ENCODE measurements at places on chromosomes 16 and 17. TPM values are rescaled to one million over a fixed set of nuclear protein-coding genes. Genes with fewer than 3 reads are reported as not detected.

- DNase-seq, result no peak
These were observed 41.1 kb downstream of the KLHDC4 start for GRCh38 chr16:87724490-87725291.

Gene TSPOAP1
- 22.7 TPM for total RNA-seq

Gene CDC42EP4
- total RNA-seq, result 186 TPM

Gene G6PC1
- not detected for total RNA-seq

Gene HSPB9
- total RNA-seq, result 1.2 TPM

- no peak for DNase-seq
These were observed 26.1 kb upstream of the AMZ2 start for GRCh38 chr17:68221786-68222185.

Gene NPLOC4
- 40.1 TPM for total RNA-seq

Gene GRAP
- 0.27 TPM for total RNA-seq

DNA sequence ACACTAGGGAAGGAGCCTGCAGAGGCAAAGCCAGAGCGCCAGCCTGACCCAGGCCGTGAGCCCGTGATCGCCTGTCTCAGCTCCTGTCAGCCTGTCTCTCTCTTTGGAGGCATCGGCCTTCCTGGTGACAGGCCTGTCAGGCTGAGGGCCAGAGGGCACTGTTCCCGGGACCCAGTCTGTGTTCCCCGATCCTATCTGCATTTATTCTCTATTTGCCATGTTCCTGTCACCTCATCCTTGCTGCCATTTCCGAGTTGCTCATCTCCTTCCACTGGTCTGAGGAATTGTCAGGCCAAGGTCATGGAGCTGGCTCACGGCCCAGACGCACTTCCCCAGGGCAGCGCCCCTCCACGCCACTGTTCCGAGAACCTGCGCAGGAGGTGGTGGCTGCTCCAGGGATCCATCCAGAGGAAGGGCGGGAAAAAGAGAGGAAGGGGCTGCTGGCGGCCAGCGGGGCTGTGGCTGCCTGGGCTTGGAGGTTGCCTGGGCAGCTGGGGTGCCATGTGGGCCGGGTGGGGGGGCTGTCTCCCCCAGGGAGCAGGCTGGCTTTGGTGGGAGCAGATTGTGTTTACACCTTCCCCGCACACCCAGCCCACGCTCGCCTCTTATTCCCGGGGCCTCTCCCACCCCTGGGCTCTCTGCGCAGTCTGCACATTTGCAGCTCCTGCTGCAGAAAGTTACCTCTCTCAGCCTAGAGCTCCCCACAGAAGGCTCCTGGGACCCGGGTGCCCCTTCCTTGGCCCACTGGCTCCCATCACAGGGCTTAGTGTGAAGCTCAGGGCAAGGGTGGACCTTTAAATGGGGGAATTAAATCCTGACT, 4.9 kb downstream of the PRCD start:
- no peak for DNase-seq

DNA sequence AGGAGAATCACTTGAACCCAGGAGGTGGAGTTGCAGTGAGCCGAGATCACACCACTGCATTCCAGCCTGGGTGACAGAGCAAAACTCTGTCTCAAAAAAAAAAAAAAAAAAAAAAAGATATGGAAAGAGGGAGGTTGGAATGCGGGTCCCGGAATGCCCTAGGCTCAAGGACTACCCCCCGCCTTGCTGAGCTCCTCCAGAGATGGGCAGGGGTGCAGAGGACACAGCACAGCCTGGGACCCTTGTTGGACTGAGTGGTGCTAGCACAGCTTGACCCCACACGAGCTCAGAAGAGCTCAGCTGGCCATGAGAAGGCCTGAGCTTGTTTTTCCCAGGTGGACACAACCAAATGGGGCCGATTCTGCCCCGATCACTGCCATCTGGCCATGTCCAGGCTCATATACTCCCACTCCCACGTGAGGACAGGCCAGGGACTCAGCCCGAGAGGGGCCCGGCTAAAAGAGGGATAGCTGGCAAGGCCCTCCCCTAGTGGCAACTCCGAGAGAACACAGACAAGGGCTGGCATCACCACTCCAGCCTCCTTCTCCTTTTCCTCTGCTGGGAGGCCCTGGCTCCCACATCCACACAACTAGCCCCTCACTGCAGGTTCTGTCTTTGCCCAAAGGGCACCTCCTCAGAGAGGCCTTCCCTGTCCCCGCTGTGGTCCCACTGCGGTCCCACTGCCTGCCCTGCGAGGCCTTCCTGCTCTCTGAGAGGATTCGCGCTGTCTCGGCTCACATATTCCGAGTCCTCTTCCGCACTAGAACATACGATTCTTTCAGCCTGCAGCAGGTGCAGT, 11.0 kb downstream of the SGCA start:
- DNase-seq, result no peak

Gene TPSG1
- total RNA-seq, result not detected

DNA sequence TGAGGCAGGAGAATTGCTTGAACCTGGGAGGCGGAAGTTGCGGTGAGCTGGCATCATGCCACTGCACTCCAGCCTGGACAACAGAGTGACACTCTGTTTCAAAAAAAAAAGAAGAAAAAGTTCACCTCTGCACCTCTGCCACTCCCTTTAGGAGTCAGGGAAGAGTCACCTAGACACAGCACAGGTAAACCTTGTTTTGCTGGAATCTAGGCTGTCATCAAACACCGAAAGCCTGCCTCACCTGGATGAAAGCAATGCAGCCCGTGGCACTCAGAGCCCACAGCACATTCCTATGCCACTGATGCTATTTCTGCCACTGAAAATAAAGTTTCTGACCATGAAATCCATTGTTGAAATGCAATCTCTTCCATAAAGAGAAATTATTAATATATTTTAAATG, 22.2 kb downstream of the CFAP52 start:
- no peak for DNase-seq

DNA sequence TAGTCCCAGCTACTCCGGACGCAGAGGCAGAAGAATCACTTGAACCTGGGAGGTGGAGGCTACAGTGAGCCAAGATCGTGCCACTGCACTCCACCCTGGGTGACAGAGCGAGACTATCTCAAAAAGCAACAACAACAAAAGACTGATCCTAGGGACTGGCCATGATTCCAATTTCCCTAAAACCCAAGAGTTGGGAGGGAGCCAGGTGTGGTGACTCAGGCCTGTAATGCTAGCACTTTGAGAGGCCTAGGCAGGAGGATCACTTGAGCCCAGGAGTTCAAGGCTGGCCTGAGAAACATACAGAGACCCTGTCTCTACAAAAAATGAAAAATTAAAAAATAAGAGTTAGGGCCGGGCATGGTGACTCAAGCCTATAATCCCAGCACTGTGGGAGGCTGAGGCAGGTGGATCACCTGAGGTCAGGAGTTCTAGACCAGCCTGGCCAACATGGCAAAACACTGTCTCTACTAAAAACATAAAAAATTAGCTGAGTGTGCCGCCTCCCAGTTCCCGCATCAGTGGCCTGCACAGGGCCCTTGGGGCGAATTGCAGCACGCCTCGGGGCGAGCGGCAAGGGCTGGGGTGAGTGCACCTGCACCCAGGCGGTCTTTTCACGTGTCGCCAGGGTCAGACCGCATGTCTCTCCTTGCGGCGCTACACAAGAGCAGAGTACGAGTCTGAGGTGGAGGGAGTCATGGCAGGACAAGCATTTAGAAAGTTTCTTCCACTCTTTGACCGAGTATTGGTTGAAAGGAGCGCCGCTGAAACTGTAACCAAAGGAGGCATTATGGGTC, 40.8 kb downstream of the CDH3 start:
- DNase-seq, result no peak

Gene ABCA9
- total RNA-seq, result 0.41 TPM

DNA sequence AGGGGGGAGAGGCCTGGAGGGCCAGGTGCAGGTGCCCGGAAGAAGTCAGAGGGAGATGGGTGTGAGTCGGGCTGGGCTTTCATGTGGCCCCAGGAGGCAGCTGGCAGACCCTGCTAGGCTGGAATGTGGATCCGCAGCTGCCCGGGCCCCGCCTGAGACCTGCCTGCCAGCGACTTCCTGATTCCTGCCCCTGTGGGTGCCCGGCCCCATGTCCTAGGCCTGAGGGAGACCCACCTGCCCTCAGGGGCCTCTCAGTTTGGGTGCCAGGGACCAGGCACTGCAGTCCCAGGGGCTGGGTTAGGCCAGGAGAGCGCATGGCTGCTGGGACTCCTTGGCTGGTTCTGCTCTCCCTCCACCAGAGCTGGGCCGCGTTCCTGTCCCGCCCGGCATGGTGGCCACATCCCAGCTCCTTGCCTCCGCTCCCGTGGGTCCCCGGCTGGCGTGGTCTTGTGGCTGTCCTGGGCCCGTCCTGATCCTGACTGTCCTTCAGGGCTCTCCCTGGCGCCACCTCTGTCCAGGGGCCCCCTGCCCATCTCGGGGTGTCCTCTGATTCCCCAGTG, 22.1 kb upstream of the SPNS2 start:
- DNase-seq, result peak; percentile 31

DNA sequence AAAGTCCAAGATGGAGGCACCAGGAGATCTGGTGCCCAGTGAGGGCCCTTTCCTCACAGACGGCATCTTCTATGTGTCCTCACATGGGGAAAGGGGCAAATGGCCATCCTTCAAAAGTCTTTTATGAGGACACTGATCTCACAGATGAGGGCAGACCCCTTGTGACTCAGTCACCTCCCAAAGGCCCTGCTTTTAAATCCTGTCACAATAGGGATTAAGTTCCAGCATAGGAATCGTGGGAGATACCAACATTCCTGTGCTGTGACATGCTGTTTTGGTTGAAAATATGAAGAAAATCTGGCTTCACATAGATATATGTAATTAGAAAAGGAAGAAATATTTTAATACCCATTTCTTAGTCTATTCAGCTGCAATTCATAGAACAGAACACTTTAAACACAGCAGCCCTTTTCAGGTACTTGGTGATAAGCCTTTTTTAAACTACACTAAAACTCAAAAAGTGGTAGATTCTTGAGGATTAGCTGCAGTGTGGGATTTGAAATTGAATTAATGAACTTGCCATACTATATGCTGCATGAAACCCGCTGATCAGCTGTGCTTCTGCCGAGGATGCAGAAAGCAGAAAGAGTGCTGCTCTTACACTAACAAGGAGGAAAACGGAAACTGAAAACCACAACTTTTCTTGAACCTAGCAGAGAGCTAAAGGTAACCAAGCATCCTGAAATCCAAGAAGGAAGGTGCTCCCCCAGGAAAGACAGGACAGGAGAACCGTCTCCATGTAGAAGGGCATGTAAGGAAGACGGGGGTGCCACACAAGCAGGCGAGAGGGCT, 32.7 kb downstream of the VPS53 start:
- no peak for DNase-seq

Gene CIBAR2
- total RNA-seq, result not detected

Gene ABCA10
- total RNA-seq, result 0.59 TPM

- DNase-seq, result no peak
These were observed 24.1 kb upstream of the KCNJ16 start for GRCh38 chr17:70050931-70051330.

Gene MEOX1
- total RNA-seq, result 3.4 TPM

- no peak for DNase-seq
These were observed 10.4 kb downstream of the CD300LF start for GRCh38 chr17:74702116-74702871.

GRCh38 chr16:9393591-9393990, 302.1 kb downstream of the HAPSTR1 start:
- no peak for DNase-seq

GRCh38 chr17:72517413-72518158, 396.8 kb downstream of the SOX9 start:
- DNase-seq, result no peak

All from prostate gland (tissue), 2 donors.